Effector memory CD8-positive, alpha-beta T cell (primary cell): ENCODE measurements at places on chromosomes 1 and 21.

- no peak for DNase-seq
These were observed 115.5 kb downstream of the LYPLAL1 start for GRCh38 chr1:219289171-219289570.

GRCh38 chr1:88763649-88764406 lies 79.8 kb downstream of the PKN2 start:
- no peak for DNase-seq

DNA sequence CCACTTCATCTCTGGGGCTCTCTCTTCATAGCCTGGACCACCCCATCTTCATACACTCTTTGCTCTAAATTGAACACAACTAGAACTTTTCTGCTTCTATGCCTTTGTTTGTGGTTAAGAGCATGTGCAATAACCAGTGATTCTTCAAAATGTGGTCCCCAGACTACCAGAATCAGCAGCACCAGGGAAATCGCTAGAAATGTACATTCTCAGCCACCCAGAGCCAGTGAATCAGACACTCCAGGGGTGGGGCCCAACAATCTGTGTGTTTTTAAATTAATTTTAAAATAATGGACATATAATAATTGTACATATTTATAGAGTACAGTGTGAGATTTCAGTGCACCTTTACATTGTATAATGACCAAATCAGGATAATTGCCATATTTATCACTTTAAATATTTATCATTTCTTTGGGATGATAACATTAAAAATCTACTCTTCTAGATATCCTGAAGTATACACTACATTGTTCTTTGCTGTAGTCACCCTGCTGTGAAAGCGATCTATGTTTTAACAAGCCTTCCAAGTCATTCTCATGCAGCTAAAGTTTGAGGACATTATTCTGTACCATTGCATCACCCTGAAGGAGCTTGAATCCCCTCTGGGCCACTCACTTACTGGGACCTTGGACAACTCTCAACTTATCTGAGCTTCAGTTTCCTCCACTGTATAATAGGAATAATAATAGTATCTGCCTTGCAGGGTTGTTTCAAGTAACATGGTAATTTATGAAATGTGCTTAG lies 10.8 kb downstream of the GRHL3 start:
- DNase-seq = no peak

DNA sequence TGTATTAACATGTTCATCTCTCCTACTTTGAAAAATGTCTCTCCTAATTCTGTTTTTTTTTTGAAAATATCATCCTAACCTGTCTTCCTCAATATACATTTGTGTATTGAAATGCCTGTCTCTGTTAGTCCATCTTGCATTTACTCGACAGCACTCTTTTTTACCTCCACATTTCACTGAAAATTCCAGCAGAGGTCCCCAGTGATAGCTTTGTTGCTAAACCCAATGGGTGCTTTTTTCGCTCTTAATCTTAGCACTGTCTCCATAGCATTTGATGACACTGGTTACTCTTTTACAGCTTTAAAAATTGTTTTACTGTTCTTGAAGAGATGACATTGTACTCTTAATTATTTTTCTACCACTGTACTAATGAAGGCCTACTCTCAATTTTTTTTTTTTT lies 10.8 kb downstream of the OSBPL9 start:
- DNase-seq = no peak

DNA sequence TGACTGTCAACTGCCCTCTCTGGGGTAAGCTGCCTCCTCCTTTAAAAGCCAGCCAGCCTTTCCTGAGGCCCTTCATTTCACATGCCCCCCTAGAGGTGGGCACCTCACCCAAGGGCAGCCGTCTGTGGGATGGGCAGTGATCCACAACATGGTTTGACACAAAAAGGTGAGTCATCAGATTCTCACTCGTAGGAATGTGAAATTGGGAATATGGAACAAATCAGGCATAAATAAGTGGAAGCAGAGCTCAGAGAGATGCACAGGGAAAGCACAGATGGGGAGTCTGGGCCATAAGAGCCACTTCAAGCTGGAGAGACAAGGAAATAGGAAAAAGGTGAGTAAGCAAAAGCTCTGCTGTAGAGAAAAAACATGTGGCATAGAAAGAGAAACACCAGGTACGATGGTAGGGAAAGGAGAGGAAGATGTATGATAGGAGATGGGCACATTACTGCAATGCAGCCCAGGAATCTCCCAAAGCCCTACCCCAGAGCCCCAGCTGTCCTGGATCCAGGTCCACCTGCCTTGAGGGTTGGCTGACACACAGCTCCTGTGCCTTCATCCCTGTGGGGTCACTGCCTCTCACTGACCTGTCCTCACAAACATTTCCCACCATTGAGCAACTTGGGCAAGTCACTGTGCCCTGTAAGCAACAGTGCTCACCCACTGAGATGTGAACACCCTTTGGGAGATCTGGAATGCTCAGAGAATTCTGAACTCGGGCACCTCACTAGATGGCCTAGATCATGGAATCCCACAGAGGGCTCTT lies 86.6 kb downstream of the ASTN1 start:
- DNase-seq = no peak

- no peak for DNase-seq
These were observed 28.0 kb downstream of the KIAA2013 start for GRCh38 chr1:11898086-11898785.

- no peak for DNase-seq
These were observed 52.7 kb downstream of the FASLG start for GRCh38 chr1:172711558-172711957.
